ENCODE measurements at places on chromosomes 4 and X.

- no peak for DNase-seq
These were observed 298.2 kb upstream of the FSTL5 start for GRCh38 chr4:162461952-162462351.

GRCh38 chr4:83114576-83114975, at the start of gene PLAC8:
Gene PLAC8, minus strand, starts transcription at chr4:83114729. Its CDS starts 6,808 bp downstream, at chr4:83107921.
- no peak for DNase-seq

- DNase-seq: no peak
These were observed 1036.4 kb downstream of the PCDH18 start for GRCh38 chr4:136495851-136496250.

DNA sequence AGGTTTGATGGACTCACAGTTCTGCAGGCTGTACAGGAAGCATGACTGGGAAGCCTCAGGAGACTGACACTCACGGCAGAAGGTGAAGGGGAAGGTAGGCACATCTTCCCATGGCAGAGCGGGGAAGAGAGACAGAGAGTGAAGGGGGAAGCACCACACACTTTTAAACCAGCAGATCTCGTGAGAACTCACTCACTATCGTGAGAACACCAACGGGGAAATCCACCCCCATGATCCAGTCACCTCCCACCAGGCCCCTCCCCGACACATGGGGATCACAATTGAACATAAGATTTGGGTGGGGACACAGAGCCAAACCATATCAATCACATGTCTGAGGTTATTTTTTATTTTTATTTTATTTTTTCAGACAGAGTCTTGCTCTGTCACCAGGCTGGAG, 4.9 kb upstream of the NAT8L start:
- no peak for DNase-seq

- no peak for DNase-seq
These were observed 38.1 kb upstream of the RASGEF1B start for GRCh38 chr4:81509822-81510221.

- no peak for DNase-seq
These were observed 407.7 kb downstream of the ARAP2 start for GRCh38 chr4:35836596-35836995.

DNA sequence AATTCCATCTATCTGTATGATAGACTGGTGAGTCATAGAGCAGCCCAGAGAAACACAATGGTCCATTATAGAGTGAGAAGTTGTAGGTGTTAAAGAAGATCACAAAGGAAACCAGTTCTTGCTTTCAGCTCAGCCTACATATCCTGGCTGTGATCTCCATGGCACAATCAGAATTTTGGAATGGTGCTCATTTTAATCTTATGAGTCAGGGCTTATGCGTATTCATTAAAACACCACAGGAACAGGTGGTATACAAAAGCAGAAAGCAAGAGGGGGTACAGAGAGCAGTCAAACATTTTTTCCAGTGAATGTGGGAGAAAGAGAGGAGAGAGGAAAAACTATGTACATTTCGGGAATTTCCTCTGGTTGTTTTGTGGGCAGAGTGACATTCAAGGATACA, 126.9 kb downstream of the MFAP3L start:
- DNase-seq: no peak

GRCh38 chr4:77623091-77623490, 17.5 kb downstream of the CXCL13 start:
- DNase-seq: peak; percentile 48

DNA sequence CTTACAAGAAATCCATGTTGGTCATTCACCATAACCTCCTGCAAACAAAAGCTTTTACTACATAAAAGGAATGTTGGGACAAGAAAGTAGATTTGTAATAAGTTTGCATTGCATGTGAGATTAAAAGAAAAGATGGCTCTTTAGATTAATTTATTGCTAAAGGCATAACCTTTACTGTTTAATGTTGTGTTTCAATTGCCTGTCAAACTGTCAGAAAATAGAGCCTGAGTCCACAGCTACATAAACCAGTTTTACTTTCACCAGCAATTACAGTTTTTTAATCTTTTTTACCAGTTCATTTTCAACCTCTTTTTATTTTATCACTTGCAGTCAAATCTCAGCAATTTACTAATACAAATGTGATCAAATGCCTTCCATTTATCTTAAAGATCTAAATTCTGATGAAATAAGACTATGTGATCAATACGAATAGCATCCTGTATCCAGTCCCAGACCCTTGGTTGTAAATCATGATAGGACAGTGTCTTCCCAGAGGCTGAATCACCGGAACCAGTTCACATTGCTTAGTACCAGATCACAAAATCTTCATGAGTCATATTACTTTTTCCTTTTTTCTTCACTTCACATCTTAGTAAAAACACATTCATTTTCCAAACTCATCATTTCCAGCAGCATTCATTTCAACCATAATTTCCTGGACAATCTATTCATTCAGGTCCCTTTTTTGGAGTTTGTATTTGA, 95.4 kb upstream of the FRG1 start:
- DNase-seq: no peak

Data from right lung (tissue), 10 donors.